A549 treated with dexamethasone at 1 μM for 4 hours (cell line): ENCODE measurements at places on chromosomes 4 and X. TPM values are rescaled to one million over a fixed set of nuclear protein-coding genes. Genes with fewer than 3 reads are reported as not detected.

The SSX4 gene
- not detected in 5 replicates for total RNA-seq

The ERVMER34-1 gene
- 0.42 to 0.54 TPM (median 0.48 TPM) in 5 replicates for total RNA-seq

The CENPVL3 gene
- total RNA-seq = 0.11 to 0.20 TPM (median 0.14 TPM) in 5 replicates

The TIGD4 gene
- 0.09 to 0.21 TPM (median 0.16 TPM) in 5 replicates for total RNA-seq

The SH3BGRL gene
- 40.0 to 51.0 TPM (median 45.0 TPM) in 5 replicates for total RNA-seq
